ENCODE measurements at places on chromosomes 12 and 14. TPM values are rescaled to one million over a fixed set of nuclear protein-coding genes. Genes with fewer than 3 reads are reported as not detected.

The LRCOL1 gene
- total RNA-seq = not detected

The ANAPC7 gene
- total RNA-seq = 87.7 TPM

The ALX1 gene
- 2.1 TPM for total RNA-seq

The OTOGL gene
- total RNA-seq = 0.11 TPM

The C1R gene
- total RNA-seq = 11.4 TPM

The SLC6A15 gene
- total RNA-seq = 12.9 TPM

The EGLN3 gene
- 19.8 TPM for total RNA-seq

The A2ML1 gene
- total RNA-seq = 2.8 TPM

Data from H9 (cell line).